CD4-positive, alpha-beta T cell treated with Interleukin-17A for 4 hours (primary cell): ENCODE measurements at places on chromosomes 7 and 10.
A peak's percentile ranks its signal among the peaks of the same experiment; 100 is the strongest.

DNA sequence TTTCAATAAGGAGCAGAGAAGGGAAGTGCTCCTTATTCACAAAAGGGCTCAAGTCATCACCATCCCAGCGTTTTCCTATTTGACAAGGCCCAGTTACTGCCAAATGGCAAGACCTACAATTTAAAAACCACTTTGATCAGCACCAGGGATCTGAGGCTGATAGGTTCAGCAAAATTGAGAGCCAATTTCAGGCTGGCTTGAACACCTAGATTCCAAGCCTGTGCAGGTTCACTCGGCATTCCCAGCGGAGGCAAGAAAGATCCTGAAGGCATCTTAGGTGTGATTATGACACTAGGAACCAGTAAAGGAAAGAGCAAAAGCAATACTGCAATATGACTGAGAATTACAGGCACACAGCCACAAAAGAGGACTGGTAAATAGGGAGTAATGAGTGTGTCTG lies 441.4 kb downstream of the CALN1 start:
- DNase-seq: no peak

DNA sequence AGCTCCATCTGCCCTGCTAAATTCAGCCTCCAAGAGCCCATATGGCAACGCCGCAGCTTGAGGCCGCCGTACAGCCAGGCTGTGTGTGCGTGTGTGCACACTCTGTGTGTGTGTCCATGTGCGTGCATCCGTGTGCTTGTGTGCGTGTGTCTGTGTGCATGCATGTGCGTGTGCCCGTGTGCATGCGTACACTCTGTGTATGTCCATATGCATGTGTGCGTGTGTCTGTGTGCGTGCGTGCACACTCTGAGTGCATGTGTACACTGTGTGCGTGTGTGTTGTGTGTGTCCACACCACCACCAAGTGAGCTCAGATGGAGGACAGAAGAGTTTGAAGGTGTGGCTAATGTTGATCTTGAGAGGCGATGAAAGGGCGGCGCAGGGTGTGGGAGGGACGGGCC lies 30.0 kb downstream of the SMKR1 start:
- no peak for DNase-seq

DNA sequence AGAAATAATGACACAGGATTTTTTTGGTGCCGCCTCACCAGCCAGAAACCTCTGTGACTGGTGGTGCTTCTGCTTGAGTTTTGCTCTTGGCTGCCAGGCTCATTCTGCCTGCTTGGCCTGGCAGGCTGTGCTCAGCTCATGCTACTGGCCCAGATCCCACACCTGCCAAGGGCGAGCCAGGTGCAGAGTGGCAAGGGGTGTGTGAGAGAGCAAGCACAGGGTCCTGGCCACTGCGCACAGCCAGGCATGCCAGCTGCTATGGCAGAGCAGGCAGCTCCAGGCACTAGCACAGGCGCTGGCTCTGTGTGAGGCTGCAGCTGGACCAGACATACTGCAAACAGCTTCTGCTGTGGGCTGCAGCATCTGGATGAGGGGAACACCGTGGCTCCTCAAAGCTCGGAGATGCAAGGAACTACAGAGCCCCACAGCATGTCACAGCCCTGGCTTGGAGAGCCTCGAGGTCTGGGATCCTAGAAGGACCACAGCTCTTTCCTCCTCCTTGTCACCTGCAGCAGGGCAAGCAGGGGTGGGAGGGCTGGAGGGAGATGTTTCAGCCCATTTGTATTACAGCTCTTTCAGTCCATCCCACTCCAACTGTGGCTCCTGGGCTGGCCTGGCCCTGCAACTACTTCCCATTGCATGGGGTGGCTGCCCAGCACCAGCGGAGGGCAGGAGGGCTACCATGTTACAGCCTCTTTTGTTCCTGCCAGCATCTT lies 313.4 kb upstream of the SEMA3C start:
- no peak for DNase-seq

DNA sequence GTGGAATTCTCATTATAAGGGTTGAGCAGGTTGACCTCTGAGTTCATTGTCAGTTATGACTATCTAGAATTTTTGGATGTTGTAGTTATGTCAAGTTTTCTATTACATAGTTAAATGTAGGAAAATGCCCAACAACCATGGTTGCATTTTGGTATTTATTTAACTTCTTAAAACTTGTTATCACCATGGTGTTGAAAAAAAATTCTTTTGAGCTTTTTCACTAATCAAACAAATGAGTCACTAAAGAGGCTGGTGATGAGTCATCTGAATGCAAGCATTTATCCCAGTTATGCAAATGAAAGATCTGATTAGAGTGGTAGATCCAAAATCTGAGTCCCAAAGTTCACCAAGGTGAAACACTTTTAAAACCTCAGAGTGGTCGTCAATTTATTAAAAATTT lies 624.7 kb upstream of the IGFBP3 start:
- no peak for DNase-seq

- no peak for DNase-seq
These were observed 363.1 kb downstream of the POM121L12 start for GRCh38 chr7:53398566-53398965.

- DNase-seq: no peak
These were observed 192.6 kb upstream of the LYZL2 start for GRCh38 chr10:30821994-30822692.

DNA sequence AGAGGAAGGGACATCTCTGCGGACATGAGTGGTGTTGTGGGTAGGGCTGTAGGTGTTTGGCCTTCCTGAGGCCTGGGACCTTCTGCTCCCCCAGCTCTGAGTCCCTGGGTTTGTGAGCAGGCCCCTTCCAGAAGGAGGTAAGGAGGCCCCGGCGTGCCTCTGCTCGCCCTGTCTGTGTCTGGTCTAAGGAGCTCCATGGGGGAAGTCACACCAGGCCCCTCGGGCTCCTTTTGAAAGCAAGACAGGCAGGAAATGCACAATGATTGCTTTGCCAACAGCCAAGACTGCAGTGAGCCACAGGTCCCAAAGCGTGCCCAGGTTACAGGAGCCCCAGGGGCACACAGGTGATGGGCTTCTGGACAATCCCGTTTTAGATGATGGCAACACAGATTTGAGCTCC lies 89.5 kb downstream of the FAM53B start:
- DNase-seq: peak; percentile 53

GRCh38 chr7:44622342-44623151 lies 16.1 kb downstream of the OGDH start:
- DNase-seq: peak; percentile 54

DNA sequence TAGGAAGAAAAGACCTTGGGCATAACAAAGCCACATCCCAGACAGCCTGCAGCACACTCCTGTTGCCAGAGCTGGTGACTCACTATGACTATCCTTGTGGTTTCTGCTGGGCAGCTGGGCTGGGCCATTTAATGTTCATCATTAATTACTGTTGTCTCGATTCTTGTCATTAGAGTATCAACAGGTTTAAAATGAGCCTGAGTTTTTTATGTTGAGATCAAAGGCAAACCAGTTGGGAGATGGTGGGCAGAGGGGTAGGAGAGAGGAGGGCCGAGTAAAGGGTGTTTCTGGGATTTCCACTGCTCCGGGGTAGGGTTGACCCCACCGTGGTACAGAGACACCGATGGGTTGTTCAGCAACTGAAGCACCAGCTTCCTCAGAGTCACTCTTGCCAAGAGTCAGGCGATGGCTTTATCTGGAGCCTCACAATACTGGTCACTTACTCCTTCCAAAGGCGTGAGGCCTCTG lies 128.7 kb upstream of the LYZL1 start:
- DNase-seq: no peak

DNA sequence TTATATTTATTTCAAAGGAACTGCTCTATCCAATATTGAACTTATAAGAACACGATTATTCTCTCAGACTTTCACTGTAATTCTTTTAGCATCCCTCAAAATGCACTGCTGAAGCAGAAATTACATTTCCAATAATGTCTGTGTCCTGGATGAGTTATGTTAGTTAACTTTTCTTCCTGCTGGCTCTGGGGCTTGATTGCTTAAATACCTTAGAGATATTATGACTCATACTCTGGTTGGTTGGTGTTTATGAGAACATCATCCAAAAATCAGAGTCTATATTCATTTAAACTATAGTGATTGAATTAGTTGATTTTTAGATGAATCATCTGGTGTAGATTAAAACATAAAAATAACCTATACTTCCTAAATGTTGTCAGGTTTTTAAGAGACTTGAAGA lies 246.3 kb upstream of the VWC2 start:
- no peak for DNase-seq

DNA sequence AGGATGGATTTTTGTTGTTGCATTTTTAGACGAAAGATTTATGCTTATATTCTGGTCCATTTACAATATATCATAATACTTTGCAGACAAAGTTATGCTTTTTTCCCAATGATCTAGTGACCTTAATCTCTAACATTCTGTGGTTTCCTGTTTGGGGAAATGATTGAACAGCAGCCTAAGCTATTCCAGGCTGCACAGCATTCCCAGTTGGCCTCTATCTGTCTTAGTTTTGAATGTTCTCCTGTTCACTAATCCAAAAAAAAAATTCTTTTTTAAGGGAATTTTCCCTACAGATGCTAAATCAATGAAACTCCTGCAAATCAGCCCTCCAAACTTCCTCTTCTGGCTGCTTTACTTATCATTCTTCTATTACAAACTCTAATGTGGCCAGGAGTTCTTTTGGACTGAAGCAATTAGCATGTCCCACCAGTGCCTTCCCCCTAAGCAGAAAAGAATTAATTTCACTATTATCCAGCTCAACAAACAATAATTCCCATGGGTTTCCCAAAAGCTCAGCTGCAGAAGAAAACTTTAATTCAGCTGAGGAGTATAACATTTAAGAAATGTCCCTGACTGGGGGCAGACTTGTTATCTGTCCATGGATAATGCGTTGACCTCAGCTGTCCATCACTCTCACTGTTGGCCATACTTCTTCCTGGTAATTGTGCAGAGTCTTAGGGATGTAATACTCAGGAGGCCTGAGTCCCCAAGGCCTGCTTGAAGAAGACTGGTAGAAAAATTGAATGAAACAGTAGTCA lies 81.9 kb upstream of the TRIL start:
- DNase-seq: no peak

DNA sequence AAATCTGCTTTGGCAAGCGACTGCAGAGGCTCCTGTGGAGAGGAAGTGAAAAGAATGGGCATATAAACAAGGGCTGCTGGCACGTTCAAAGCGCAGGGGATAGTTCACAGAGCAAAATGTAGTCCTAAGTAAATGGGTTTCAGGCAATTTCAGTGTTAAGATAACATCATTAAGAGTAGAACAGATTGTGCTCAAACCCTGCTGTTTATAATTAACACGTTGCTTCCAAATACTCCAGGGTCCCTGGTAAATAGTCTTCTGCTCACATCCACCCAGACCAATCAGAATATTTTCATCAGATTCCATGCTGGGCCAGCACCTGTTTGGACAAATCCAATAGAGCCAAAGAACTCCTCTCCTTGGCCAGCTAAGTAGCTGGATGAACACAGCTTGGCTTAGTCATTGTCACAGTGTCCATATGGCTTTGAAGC lies 81.4 kb downstream of the ORC5 start:
- no peak for DNase-seq

DNA sequence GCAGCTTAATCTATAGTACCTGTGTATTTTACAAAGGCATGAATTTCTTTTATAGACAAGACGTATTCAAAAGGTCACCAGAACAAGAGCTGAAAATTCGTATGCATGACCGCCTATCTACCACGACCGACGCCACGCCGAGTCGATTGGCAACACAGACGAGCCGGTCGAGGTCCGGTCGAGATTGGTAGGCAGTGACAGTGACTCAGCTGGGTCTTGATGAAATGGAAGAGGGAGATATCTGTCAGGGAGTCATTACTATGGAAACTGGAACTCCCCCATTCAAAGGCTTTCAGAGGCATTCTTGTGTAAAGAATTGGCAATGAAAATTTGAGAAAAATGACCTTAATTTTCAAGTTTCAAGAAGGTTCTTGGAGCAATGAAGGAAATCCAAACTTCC lies 2.1 kb downstream of the ATP5MK start:
- DNase-seq: no peak

GRCh38 chr10:71555087-71555723 lies 158.5 kb downstream of the CDH23 start:
- no peak for DNase-seq

DNA sequence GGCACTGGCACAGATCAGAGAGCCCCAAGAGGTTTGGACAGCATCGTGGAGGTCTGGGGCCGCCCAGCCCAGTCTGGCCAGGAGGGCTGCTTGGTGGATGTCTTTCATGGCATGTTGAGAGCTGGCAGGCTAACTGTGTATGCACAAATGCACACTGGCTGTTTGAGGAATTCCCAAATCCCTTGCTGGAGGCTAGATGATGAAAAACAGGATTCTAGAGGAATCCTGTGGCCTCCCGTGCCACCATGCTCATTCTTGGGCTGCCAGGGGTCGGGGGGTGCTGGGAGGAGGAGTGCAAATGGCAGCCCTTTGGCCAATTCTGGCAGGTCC lies 26.5 kb downstream of the LEP start:
- DNase-seq: no peak

DNA sequence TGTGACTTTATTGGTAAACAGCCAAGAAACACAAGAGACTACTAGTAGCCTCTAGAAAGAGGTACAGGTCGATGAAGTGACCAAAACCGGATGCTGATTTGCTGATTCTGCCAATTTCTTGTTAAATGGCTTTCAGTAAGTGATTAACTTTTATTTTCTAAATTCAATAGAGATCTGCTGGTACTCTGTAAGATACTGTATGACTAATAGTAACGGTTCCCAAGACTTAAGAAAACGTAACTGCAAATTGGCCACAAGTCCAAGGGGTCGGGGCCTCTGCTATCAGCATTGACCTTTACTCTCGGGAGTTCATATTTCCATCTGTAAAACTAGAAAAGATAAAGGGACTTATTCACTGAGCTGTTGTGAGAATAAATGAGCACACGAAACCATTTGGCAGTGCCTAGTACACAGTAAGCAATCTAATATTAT lies 1.4 kb downstream of the FAM3C start:
- DNase-seq: no peak

DNA sequence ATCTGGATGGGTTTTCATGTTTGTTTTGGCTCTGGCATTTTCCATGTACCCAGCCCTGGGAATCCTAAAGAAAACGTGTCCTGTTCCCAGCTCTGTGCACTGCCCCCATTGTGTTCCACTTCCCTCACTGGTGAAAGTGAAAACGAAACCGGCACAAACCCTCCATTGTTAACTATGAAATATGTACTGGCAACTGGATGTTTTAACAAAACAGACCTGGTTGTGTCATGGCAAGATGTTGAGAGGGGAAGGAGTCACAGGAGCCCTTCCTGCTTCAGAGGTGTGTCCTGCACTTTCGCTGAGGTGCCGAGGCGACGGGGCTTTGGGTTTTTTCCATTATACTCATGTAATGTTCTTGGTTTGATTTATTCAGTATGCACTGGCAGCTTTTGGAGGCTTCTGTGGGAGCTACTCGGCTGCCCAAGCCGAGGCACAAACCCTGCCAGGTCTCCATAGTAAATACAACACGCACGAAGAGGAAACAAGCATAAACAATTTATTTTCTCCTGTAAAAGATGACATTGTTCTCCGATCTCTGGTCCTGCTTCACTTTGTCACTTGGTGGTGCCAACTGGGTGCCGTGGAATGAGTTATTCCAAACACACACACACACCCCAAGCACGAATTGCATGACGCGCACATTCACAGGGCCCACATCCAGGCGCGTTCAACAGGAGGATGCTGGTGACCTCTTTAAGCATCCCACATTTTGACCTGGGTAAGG lies 118.2 kb downstream of the CDK6 start:
- peak; percentile 42 for DNase-seq

GRCh38 chr7:23247046-23247602 lies 549 bp downstream of the GPNMB start:
- DNase-seq: no peak
